Hepatocyte (in vitro differentiated cells): ENCODE measurements at places on chromosomes 4 and X. TPM values are rescaled to one million over a fixed set of nuclear protein-coding genes. Genes with fewer than 3 reads are reported as not detected.

Gene UCHL1
- 156 and 158 TPM in 2 replicates for total RNA-seq

Gene PRKG2
- 16.6 and 17.4 TPM in 2 replicates for total RNA-seq

Gene CXCL9
- not detected in 2 replicates for total RNA-seq

Gene PJA1
- total RNA-seq = 49.1 and 56.8 TPM in 2 replicates

Gene TMEM271
- total RNA-seq = not detected in 2 replicates

Gene TMEM33
- 77.6 and 83.9 TPM in 2 replicates for total RNA-seq

Gene FGD1
- total RNA-seq = 4.7 and 9.0 TPM in 2 replicates

Gene CYLC1
- not detected in 2 replicates for total RNA-seq

Gene TMEM175
- total RNA-seq = 14.8 and 15.5 TPM in 2 replicates

Gene RHOXF2
- not detected in 2 replicates for total RNA-seq

Gene DGAT2L6
- total RNA-seq = not detected in 2 replicates

Gene RTL3
- total RNA-seq = not detected in 2 replicates

Gene POU4F2
- total RNA-seq = 0.33 TPM in 1 of 2 replicates, not detected in the other

Gene TRIML2
- total RNA-seq = 0.23 TPM in 1 of 2 replicates, not detected in the other

Gene GABRE
- 15.1 and 15.5 TPM in 2 replicates for total RNA-seq

Gene ARHGAP36
- total RNA-seq = not detected in 2 replicates

Gene NSUN7
- total RNA-seq = 8.0 and 10.3 TPM in 2 replicates

Gene ADH7
- total RNA-seq = not detected in 2 replicates

Gene PABPC5
- total RNA-seq = 5.4 and 7.1 TPM in 2 replicates

Gene PNMA5
- 0.07 and 0.08 TPM in 2 replicates for total RNA-seq

Gene CLDN22
- total RNA-seq = not detected in 2 replicates
